SJSA1 (cell line): ENCODE measurements at places on chromosomes 16 and 17.

DNA sequence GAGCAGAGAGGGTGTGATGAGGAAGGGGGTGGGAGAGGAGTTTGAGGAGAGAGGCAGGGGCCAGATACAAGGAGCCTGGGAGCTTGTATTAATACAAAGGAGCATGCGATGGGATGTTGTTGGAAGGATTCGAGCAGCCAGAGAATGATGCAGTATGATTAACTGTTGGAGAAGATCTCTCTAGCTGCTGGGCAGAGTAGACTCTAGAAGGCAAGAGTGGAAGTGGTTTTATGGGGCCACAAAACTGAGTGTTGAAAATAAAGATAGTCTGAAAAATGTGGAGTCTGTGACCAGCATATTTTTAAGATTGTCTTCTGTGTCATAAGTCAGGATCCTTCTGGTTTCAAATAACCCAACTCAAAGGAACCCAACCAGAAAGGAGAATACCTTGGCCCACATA is 98.3 kb downstream of the MSI2 start:
- no peak for DNase-seq

DNA sequence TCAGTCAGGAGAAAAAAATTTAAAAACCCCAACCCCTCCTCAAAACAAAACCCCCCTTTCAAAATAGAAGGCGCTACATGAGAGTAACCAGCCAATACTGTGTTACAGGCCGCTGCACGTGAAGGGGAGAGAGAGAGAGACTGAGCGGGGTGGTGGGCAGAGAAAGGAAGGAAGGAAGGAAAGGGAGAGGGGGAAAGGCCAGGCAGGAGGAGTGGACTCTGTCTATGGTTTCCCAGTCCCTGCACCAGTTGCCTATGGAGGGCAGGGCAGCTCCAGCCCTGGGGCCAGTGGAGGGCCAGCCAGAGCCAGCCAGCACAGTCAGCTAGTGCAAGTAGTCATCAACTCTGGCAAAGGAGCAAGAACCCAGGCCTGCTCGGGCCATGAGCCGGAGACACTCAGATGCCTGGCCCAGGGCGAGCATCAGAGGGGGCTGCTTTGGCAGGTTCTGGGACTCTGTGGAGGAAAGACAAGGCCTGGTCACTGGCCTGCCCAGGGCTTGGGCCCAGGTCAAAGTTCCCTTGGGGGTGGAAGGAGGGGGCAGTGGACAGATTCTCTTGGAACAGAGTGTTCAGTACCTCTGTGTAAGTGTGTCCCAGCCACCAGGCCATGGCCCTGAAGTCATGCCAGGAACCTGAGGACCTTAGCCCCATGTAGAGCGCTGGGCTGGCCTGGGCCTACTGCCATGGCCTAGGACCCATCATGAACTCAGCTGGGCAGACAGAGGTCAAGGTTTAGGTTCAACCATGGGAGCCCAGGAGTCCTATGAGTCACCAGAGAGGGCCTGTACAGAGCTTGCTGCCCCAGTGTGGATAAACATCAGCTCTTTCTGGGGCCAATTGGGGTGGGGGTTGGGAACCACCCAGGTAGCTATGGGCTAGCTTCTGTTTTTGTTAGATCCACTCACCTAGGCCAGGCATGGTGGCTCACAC is 7.3 kb upstream of the GFOD2 start:
- DNase-seq, result no peak

DNA sequence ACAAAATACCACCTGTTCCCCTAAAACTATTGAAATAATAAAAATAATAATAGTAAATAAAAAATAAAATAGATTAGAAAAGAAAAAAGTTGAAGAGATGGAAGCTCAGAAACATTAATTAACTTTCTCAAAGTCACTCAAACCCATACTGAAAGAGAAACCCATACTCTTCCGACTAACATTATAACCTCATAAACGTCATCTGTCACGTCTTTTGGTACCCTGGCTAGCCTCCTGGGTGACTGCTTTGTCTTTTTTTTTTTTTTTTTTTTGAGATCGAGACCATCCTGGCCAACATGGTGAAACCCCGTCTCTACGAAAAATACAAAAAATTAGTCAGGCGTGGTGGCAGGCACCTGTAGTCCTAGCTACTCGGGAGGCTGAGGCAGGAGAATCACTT is 7.6 kb downstream of the SLFN12L start:
- DNase-seq, result no peak

DNA sequence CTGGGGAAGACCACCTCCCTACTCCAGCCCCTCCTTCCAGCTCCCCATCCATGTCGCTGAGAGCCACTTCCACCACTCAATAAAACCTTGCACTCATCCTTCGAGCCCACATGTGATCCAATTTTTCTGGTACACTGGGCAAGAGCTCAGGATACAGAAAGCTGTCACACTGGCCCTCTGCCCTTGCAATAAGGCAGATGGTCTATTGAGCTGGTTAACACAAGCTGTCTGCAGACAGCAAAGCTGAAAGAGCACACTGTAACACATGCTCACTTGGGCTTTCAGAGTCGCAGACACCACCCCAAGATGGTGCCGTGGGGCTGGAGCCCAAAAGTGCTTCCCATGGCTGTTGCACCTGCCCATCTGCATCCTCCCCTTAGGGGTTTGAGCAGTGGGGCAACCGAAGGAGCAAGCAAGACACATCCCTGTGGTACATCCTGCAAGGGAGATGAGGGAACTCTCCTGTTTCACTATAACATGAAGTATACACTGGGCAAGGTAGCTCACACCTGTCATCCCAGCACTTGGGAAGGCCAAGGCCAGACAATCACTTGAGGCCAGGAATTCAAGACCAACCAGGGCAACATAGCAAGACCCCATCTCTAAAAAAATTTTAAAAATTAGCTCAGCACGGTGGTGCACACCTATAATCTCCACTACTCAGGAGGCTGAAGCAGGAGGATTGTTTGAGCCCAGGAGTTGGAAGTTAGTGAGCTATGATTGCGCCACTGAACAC is 52.8 kb upstream of the C17orf78 start:
- no peak for DNase-seq

- no peak for DNase-seq
Measured at GRCh38 chr16:64363039-64363438, 758.8 kb downstream of the CDH11 start.

DNA sequence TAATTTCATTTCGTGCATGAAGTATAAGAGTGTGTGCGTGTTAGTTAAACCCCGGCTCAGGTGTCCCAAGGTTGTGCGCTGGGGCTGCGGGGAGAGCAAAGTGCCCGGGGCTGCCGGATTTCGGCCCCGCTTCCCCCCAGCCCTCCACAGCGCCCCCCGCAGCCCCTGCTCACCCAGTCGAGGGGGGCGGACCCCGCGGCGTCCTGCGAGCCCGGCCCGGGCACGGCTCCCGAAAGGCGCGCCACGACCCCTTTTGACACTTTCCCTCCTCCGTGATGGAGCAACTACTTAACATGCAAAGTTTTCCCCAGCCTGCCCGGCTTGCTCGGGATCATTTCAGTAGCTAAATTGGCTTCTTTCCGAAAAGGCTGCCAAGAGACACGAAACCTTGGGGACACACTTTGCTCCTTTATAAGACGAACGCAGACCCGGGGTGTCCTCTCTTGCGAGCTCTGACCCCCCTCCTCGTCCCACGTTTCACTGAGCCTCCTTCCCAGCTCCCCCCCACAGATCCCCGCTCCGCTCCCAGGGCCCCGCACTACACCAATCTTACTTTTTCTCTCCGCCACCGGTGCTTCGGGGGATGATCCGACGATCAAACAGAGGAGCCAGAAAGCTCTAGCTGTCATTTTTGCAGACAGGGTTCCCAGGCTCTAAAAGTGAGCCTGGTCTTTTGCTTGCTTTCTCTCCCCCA is 552 bp downstream of the C17orf58 start:
- DNase-seq, result peak; percentile 18

DNA sequence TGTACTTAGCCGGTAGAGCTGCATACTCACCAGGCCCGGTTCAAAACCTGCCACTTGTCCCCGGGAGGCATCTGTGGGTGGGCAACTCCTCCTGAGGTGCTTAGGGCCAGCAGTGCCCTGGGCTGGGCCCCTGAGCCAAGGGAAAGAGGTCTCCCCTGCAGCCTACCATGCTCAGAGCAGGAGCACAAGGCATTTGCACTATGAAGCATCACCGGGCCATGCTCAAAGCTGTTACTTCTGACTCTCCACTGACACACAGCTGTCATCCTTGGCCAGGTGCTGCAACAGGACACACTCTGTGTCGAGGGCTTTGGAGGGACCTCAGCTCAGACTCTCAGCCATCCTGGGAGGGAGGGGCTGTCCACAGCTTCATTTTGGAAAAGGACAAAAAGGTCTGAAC is 37.2 kb downstream of the SLC38A8 start:
- DNase-seq, result no peak

- no peak for DNase-seq
Measured at GRCh38 chr16:12573730-12574383, 229.8 kb downstream of the CPPED1 start.

DNA sequence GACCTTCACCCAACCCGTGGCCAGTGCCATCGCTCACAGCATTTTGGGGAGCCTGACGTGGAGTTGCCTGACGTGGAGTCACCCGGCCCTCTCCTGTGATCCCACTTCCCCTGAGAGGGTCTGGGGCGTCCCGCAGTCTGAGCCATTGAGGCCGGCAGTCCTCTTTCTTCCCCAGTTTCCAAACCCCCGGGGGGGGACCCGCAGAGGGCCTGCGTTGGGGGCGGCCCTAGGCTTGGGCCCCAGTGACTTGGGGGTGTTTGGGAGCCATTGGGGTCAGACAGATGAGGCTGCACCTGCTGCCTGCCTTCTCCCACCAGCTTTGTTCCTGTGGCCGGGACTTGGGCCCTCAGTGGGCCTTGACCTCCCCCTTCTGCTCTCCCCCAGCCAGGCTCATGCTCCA is 1.7 kb downstream of the RHOT2 start:
- no peak for DNase-seq

DNA sequence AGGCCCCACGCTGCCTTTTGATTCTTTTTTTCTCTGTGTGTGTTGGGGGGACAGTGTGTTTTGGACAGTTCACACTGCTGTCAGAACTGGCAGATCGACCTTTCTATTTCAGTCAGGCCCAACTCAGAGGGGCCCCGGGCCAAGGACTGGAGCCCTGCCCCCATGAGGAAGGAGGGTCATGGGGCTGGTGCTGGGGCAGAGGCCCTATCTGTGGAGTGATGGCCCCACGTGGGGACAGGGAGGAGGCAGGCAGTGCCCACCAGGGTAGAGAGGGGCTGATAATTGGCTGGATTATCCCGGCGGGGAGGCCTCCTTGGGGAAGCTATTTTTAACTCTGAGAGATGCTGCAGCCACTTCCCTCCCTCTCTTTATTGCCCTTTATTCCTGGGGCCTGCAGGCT is 5.7 kb upstream of the KCNJ12 start:
- no peak for DNase-seq

GRCh38 chr17:77829843-77830799 is 128.4 kb upstream of the TNRC6C start:
- peak; percentile 83 for DNase-seq

- peak; percentile 41 for DNase-seq
Measured at GRCh38 chr16:685967-686366, 1.8 kb upstream of the JMJD8 start.

- DNase-seq, result no peak
Measured at GRCh38 chr16:15521758-15522509, 87.5 kb downstream of the BMERB1 start.

GRCh38 chr17:14302431-14303099 is 1.7 kb downstream of the HS3ST3B1 start:
- peak; percentile 82 for DNase-seq

DNA sequence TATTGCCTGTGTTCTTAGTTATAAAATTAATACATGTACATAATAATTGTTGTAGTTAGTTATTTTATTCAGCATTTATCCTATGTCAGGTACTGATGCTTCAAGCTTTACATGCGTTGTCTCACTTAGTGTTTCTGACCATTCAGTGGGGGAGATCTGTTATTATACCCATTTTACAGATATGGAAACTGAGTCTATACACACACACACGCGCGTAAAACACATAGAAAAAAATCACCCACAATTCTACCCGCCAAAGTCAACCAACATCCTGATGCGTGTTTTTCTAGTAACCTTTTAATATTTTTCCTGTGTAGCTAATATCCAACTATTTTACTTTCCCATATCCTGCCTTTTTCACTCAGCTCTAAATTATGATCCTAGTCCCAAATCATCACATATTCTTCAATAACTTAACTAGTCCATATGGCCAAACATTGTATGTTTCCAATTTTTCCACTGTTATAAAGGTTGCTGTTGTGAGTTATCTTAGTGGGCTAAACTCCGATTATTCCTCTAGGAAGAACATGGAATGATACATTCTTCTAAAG is 48.4 kb downstream of the BMERB1 start:
- no peak for DNase-seq

GRCh38 chr16:64910356-64910755 is 211.5 kb downstream of the CDH11 start:
- peak; percentile 49 for DNase-seq

DNA sequence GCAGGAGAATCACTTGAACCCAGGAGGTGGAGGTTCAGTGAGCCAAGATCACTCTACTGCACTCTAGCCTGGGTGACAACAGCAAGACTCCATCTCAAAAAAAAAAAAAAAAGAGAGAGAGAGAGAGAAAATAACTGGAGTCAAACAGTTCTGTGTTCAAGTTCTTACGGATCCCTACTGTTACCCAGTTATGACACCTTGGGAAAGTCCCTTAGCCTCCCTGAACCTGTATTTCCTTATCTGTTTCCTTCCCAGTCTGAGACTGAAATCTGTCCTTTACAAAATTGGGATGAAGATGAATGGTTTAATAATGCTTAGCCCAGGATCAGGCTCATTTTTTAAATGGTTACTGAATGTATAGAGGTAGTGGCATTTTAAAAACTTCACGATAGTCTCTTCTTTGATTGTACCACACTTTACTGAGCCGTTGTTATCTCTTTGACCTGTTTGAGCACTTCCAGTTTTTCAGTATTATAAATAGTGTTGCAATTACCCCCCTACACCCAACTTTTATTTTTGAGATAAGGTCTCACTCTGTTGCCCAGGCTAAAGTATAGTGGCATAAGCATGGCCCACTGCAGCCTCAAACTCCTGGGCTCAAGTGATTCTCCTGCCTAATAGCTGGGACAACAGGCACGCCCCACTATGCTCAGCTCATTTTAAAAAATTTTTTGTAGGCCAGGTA is 17.1 kb downstream of the ZNF768 start:
- no peak for DNase-seq

DNA sequence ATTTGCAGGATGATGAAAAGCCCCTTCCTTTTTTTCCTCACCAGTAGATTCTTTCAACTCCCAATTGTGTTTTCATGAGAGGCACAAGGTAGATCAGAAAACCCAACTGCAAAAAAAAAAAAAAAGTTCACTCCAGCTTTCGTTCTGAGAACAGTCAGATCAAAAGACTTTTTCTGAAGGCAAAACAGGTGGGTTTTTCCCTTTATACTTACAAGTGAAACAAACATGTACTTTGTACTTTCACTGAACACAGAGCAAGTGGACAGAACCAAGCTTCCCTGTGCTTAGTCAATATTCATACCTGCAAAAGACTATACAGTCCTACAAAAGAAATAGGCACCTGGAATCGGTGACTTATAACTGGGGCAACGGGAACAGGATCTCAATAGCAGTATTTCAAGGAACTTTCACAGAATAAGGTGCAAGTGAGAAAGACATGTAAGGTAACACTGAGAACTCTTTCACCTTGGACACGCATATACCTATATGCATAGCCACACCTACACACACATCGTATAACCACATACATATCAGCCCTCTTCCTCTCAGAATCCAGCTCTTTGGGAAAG is 54.1 kb downstream of the TOX3 start:
- no peak for DNase-seq
